Fibroblast of skin of right biceps (primary cell): ENCODE measurements at places on chromosomes 1 and 21.

- peak; percentile 8 for DNase-seq
Observed at GRCh38 chr21:25625036-25625435, 14.0 kb upstream of the JAM2 start.

GRCh38 chr1:167797015-167797414 lies 75.2 kb downstream of the MPZL1 start:
- peak; percentile 98 for DNase-seq

GRCh38 chr1:117257291-117257690 lies 46.6 kb upstream of the VTCN1 start:
- no peak for DNase-seq

DNA sequence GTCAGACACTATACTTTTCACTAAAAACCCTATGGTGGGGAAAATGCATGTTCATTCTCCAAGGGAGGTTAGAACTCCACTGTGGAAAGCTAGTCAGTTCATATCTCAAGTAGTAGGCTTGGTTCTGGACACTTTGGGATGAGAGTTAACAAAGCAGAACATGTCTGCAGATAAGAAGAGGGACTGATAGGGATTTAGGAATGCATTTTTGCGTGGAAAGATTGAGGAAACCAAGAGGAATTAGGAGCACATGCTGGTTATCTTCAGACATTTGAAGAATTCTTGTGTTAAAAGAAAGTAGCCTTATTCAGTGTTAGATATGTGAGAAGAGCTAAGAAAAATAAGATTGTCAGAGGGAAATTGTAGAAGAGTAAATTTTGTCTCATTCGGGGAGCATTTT lies 1.2 kb upstream of the GRIK1 start:
- no peak for DNase-seq

DNA sequence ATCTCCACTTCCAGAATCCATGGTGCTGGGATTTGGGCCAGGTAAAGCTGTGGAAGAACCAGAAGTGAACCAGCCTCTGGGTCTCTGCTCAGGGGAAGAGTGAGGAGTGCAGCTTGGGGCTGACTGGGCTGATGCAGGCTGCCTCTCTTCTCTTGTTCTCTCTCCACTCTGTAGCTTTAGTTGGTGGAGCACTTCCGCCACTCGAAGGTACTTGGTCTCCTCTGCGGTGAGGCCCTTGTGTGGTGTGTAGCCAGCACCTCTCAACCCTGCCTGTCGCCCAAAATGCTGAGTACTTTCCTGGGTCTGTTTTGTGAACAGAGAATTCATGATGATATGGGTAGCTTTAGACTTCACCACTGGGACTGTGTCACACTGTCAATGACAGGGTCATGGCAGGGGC lies 63.2 kb downstream of the URB2 start:
- no peak for DNase-seq
